ENCODE measurements at places on chromosomes 4 and X.

DNA sequence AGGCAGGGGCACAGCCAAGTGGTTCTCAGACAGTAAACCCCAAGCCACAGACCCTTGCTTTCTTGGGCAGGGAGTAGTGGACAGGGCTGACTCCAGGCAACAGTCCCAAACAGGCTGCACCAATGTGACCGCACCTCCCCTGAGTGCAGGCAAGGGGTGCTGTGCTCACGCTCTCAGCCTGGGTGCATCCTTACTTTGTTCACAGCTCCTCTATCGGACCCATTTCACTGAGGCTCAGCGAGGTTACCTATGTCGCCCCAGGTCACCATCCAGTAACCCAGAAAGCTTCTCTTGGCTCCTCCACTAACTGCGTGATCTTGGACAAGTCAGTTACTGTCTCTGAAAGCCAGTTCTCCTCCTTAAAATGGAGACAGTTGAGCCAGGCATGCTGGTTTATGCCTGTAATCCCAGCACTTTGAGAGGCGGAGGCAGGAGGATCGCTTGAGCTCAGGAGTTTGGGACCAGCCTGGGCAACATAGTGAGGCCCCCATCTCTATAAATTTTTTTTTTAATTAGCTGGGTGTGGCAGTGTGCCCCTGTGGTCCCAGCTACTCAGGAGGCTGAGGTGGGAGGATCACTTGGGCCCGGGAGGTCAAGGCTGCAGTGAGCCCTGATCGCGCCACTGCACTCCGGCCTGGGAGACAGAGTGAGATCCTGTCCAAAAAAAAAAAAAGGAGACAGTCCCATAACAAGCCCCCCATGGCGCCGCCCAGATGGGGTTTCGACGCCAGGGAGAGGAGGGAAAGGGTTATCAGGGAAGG is 823 bp upstream of the MAN2B2 start:
- DNase-seq, result no peak

DNA sequence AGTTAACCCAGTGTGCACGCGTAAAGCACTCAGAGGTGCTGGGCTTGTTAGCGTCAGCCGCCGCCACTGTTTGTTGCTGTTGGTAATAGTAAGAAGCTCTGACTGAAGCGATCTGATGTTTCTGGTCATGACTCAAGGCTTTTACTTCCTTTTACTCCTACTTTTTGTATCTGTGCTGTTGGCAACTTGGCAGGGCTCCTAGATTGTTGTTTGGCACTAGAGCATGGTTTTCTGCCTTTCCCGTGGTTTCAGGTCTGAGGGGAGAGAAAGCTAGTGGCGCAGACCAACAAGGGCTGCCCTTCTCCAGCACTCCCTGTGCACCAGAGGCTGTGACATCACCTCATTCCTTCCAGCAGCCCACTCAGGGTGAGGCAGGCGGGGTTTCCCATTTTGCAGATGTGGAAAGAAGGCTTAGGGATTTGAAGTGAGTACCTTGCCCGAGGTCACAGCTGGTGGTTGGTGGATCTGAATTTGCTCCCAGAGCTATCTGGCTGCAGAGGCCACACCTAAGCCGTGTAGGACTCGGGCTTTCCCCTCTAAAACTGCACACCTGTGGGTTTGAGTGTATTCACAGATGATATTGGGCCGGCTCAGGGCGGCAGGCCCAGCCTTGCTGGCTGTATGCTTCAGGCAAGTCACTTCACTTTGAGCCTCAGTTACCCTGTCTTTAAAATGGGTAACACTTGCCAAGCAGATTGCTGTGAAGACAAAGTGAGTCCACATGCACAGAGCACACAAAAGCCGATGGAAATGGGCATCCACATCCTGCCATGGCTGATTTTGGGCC is 51.2 kb upstream of the TADA2B start:
- DNase-seq, result no peak

- no peak for DNase-seq
Observed at GRCh38 chr4:24108567-24108966, 218.7 kb upstream of the PPARGC1A start.

DNA sequence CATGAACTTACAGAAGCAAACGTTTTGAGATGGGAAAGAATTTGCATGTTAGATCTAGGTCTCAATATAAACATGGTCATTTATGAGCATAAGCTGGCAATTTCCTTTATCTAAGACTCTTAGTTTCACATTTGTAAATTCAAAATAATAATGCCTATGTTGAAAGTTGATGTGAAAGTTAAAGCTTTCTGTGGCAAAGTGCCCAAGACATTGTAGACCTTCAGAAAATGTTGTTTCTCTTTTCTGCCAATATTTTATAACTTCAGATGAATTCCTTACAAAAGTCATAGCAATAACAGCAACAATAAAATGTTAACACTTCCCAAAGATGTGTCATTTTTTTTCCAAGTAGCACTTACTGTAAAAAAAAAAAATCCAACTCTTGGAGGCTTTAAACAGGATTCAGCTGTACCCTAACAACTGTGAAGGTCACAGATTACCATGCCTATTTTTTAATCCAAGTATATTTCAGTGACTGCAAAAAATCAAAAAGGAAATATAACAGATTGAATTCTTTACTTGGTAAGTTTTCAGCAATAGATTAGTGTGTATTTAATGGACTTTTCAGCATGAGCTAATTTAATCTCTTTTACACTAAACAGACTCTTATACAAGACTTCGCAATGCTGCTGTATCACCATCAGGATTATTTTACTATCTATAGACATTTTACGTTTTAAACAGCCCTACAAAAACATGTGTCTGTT is 206.5 kb upstream of the PDE5A start:
- DNase-seq, result no peak

DNA sequence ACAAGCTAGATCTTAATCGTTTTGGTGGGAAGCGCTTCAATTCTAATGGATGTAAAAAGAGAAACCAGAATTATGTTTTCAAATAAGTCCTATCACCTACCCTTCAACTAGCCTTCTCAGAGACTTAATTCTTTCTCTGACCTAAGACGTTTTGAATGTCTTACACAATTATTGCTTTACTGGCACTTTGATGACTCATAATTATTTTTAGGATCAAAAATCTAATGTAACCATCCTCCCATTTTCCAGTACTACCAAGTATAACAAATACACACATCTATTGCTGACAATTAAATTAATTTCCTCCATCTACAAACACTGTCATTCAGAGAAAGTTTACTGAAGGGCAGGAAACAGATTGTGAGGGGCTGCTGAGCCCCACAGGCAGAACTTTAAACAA is 108.6 kb downstream of the PPP3CA start:
- DNase-seq, result no peak

GRCh38 chr4:24971192-24971591 is 58.4 kb upstream of the CCDC149 start:
- DNase-seq, result no peak

DNA sequence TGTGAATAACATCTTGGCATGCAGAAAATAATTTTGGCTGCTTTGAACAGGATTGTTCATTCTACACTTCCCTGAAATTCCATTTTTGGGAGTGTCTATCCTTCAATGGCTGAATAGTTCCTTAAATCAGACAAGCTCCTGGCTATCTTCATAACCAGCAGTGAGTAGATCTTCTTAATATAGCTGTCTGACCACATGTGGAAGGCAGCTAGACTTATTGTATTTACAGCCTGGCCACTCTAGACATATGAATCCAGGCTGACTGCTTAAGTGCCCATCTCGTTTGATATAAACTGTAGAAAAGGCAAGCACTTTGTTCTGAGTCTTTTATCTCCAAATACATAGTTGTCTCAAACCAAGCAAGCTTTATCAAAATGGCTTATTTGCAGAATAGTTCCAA is 40.0 kb downstream of the PWWP3B start:
- DNase-seq, result no peak

- no peak for DNase-seq
Observed at GRCh38 chr4:15542760-15543159, 73.1 kb downstream of the CC2D2A start.

GRCh38 chr4:56434599-56435139 is 746 bp downstream of the PPAT start:
- peak; percentile 41 for DNase-seq

- no peak for DNase-seq
Observed at GRCh38 chr4:1249731-1250526, 999 bp upstream of the CTBP1 start.

- DNase-seq, result peak; percentile 31
Observed at GRCh38 chrX:65581661-65582339, 47.2 kb upstream of the LAS1L start.

GRCh38 chr4:2281575-2282343 is 19.9 kb upstream of the MXD4 start:
- no peak for DNase-seq

GRCh38 chr4:163367651-163368050 is 24.0 kb downstream of the NPY5R start:
- no peak for DNase-seq

DNA sequence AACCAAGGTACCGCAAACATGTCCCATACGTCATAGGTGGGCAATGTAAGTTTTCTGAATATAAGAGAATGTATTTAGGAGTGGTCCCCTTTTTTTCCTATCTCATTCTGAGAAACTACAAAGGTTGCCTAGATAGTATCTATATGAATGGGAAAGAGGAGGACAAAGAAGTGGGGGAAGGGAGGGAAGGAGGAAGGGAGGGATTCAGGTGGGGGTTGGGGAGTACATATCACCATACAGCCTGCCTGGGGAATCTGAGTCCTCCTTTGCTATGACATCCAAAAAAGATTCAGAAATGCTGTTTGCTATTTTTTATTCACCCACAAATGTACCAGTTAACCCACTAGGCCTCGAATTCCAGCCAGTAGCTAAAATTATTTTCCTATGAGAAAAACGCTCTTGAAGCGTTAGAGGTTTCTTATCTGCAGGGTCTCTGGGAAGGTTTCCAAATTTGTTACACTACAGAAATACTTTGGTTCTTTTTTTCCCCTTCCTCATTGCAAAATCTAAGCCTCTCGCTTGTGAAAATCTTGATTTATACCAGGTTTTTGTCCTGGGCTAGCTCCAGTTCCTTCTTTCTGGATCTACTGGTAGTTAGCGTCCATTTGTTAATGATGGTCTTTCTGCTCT is 212.9 kb downstream of the NSUN7 start:
- DNase-seq, result no peak

GRCh38 chr4:186693894-186694293 is 29.8 kb downstream of the FAT1 start:
- DNase-seq, result no peak

GRCh38 chr4:176910646-176911045 is 117.9 kb upstream of the VEGFC start:
- no peak for DNase-seq

DNA sequence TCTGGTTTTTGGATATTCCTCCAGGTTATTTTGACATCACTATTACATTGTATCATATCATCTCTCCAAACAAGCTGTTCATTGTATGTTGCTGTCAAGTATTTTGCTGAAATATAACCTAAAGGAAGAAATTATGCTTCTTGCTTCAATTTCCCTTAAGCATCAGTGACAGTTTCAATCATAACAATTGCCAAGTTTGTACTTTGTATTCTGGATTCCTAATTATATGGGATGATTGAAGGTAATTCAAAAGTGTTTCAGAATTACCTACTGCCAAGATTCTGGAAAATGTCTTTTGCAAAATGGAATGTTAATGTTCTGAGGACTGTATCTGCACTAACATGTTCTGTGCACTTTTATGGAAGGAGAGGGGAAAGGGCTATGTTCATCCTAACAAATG is 228.7 kb downstream of the PRDM5 start:
- DNase-seq, result no peak

GRCh38 chr4:15003891-15004738 is 1.8 kb downstream of the CPEB2 start:
- no peak for DNase-seq

- DNase-seq, result no peak
Observed at GRCh38 chr4:56261027-56261426, 126.3 kb downstream of the AASDH start.

DNA sequence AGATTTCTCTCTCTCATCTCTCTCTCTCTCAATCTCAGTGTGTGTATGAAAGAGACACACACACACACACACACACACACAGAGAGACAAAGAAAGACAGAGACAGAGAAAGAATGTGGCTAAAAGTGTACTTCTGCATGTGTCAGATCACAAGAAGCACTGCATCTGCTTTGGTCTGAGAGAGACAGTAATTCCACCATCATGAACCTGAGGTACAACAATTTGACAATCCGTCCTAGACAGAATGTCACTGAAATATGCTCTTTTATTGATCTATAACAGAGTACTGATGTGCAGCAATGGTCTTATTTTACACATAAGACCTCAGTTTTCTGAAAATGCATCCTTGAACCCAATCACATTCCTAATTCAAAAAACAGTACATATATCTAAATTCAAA is 576.2 kb upstream of the SMIM31 start:
- DNase-seq, result no peak

GRCh38 chr4:169220854-169221411 is 49.8 kb downstream of the SH3RF1 start:
- no peak for DNase-seq

- no peak for DNase-seq
Observed at GRCh38 chr4:101774807-101775206, 15.7 kb upstream of the BANK1 start.

- no peak for DNase-seq
Observed at GRCh38 chrX:2732649-2733048, 19.2 kb upstream of the XG start.
